WTC11 (cell line): ENCODE measurements at places on chromosomes 16 and 17. TPM values are rescaled to one million over a fixed set of nuclear protein-coding genes. Genes with fewer than 3 reads are reported as not detected.

Gene GAS7
- total RNA-seq, result 12.3 to 13.9 TPM (median 13.4 TPM) in 3 replicates

Gene DBF4B
- total RNA-seq, result 32.2 to 35.5 TPM (median 32.9 TPM) in 3 replicates

Gene AIPL1
- 0.32 to 0.71 TPM (median 0.46 TPM) in 3 replicates for total RNA-seq

Gene SMTNL2
- 2.7 to 3.8 TPM (median 3.8 TPM) in 3 replicates for total RNA-seq

Gene PRDM7
- total RNA-seq, result 0.07 TPM in 1 of 3 replicates, not detected in the others

DNA sequence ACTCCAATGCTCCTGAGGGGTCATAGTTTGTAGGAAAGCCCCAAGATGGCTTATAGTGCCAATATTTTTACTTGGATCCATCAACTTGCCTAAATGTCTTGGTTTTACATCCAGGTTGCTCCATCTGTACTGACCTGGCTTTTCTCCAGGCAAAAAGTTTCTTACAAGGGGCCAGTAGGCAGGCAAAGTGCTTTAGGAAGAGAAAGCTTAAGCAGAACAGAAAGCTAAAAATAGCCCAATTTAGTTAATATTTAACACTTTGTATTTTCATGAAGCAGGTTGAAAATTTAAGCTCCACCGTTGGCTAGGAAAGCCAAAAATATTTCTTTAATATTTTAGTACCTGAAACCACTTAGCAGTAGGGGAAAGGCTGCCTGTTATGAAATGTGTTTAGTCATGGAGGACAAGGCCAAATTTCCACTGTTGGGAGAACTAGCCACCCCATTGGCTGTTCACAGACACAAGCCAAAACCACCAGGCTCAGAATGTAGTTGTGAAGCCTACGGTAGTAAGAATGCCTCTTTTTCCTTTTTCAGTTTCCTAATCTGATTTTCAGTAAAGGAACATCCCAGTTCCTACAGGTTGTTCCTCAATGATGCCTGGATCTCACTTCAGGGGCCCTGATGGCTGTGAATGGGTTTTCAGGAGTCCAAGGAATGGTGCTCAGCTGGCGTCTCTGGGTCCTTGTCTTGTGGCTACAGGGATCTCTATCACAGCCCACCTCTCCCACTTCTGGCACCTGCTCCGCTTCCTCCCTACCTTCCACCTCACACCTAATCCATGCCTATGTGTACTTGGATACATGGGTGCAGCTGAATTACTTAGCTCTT, 324.8 kb downstream of the PMP22 start:
- no peak for DNase-seq

DNA sequence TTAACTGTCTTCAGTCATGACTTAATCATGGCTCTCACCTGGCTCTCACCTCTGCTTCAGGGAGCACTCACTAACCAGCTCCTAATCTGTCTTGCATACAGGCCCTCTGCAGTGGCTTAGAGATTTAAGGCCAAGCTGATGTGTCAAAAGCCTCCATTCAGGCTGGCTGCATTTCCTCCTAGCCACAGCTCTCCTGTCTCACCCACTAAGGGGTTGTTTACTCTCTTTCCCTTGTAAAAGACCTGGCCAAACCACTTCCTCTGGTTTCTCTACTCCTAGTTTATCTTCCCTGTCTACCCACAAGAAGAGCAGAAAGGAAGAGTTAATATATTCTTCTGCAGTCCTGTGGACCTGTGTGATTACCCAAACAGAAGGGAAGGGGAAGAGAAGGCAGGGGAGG, 9.3 kb upstream of the ASIC2 start:
- DNase-seq, result no peak

DNA sequence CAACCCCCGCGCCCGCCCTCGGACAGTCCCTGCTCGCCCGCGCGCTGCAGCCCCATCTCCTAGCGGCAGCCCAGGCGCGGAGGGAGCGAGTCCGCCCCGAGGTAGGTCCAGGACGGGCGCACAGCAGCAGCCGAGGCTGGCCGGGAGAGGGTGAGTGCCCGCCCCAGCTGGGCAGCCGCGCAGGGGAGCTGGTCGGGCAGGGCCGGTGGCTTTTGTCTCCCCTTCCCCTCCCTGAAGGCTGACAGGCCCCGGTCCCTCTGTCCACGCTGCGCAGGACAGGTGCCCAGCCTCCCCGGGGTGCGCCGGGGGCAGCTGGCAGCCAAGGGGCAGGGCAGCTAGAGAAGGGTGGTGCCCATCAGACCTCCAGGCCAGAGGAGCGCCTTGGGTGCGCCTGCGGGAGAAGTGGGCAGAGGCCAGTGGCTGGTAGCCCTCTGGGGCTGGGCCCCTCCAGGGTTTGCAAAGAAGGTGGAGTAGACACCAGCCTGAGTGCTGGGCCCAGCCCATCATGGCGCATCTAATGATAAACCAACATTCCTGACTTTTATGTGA, 278 bp downstream of the ITGB4 start:
- no peak for DNase-seq

DNA sequence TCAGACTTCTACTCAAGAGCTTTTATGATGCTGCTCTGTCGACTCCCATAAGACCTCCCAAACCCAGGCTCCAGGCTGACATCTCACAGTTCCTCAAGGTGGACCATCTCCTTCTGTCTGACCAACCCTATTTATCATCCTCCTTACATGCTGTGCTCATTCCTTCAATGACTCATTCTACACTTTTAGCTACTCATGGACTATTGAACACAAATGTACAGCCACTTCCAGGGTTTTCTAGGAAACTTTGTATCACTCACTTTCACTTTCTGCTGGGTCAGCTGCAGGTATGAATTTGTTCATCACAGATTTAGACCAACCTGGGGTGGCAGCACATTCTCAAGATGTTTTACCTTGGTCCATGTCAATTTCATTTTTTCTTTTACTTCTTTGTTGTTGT, 162.4 kb upstream of the FAM20A start:
- no peak for DNase-seq

- peak; percentile 49 for DNase-seq
These were observed 75.4 kb upstream of the ZNF750 start for GRCh38 chr17:82915010-82915756.

DNA sequence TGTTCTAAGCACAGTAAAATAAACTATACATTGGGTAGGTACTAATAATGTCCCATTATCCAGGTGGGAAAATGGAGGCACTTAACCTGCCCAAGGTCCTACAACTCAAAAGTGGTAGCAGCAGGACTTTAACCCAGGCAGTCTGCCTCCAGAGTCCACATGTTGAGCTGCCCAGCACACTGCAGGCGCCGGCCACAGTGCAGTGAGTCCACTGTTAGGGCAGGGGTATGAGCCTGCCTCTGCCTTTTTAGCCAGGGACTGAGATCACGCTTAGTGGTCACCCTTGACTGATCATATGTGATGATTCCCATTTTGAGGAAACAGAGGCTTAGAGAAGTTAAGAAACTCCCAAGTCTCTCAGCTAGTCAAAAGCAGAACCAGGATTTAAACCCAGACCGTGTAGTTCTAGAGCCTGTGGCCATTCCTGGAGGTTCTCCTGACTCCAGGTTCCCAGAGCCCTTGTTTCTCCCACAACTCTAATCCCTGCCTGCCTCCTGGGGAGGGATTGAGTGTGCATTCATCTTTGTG, 8.4 kb downstream of the CES1 start:
- DNase-seq, result no peak
